ENCODE measurements at places on chromosomes 2 and 18.

- peak; percentile 50 for DNase-seq
Measured at GRCh38 chr2:26269571-26270158, 24.9 kb downstream of the HADHB start.

GRCh38 chr2:196247976-196248280 is 76.5 kb upstream of the STK17B start:
- DNase-seq, result no peak

DNA sequence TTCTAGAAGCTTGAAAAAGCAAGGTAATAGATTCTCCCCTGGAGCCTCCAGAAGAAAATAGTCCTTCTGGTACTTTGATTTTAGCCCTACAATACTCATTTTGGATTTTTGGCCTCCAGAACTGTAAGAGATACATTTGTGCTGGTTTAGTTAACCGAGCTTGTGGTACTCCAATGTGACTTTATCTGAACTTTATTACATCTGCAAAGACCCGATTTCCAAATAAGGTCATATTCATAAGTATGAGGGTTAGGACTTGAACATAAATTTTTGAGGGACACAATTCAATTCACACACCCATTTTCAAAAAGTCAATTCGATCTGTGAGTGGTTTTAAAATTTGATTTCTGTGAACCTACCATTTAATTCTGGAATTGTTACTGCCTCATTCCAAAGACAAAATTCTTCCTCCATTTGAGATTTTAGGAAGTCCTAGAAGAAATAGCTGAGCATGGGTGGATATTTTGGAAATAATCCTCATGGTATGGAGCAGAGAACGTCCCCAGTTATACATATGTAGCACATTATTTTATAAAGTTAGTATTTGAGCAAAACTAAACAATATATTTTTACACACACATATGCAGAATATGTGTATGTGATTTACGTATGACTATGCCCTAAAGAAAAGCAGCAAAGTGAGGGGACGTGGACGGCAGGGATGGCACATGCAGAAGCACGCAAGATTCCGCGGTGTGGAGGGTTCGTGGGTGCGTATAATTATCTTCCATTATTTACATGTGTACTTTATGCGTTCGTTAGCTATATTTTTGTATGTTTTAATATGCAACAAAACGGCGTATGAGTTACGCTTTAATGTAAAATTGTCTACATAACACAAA is 905 bp upstream of the NUP35 start:
- no peak for DNase-seq

- DNase-seq, result no peak
Measured at GRCh38 chr2:9439536-9439935, 16.1 kb downstream of the CPSF3 start.

- DNase-seq, result no peak
Measured at GRCh38 chr18:49582579-49582978, 20.7 kb downstream of the LIPG start.

- DNase-seq, result no peak
Measured at GRCh38 chr2:15638720-15639119, 47.1 kb downstream of the DDX1 start.

DNA sequence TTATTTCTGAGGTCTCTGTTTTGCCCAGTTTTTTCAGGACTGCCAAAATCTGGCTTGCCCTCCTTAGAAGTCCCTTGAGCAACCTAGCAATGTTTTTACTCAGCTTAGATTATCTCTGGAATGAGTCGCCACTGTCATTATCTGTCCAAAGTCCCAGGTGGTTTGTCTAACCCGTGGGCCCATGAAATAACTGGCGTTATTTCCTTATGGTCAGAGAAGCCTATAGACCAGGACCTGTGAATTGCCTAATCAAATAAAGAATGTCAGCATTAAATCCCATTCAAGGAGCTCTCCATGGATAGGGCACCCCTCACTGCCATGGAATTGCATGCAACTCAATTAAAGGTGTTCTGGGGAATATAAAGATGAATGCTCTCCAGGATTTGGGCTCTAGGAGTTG is 373.9 kb downstream of the SETBP1 start:
- DNase-seq, result no peak

DNA sequence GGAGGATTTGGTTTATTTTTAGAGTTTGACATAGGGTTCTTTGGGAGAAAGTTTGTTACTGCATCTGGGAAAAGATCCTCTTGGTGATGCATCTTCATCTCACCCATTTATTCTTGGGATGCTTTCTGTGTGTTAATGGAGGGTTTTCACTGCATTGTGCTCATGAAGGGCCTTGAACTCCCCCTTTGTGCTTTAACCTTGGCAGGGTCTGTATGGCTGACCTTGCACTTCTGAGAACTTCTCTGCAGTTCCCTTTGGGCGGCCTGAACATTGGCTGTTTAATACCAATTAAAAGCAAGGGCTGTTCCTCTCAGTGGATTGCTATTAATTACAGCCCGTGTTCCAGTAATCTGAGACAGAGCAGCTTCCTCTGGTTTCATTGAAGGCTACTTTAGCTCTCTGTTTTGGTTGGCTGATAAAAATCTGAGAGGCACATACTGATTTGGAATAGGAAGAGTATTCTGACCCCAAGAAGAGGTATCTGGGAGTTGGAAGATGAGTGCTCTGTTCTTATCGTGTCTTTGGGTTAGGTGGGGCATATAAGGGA is 37.5 kb downstream of the FMNL2 start:
- no peak for DNase-seq

DNA sequence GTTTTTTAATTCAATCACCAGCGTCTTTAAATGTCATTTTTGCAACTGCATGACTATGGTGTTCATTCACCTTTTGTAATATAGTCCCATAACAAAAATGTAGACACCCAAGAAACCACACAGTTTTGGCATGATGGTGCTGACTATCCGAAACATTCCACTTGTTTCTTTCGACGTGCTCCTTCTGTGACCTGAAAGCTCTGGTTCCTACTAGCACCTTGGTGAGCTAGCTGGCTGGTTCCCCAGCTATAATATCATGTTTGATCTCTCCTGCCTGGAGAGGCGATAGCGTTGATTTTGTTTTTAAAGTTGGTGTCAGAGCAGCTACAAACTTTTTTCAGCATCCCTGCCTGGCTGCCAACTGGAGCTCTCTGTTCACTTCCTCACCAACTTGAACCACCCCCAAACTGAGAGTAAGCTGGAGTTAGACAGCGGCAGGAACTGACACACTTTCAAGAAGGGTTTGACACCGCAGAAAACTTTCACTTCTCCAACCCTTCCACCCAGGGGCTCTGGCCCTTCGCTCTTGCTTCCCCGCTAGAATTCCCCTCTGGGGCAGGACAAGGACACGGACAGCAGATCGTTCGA is 1.1 kb downstream of the ATAD2B start:
- peak; percentile 86 for DNase-seq

- DNase-seq, result no peak
Measured at GRCh38 chr2:11371092-11371937, 26.9 kb upstream of the ROCK2 start.

DNA sequence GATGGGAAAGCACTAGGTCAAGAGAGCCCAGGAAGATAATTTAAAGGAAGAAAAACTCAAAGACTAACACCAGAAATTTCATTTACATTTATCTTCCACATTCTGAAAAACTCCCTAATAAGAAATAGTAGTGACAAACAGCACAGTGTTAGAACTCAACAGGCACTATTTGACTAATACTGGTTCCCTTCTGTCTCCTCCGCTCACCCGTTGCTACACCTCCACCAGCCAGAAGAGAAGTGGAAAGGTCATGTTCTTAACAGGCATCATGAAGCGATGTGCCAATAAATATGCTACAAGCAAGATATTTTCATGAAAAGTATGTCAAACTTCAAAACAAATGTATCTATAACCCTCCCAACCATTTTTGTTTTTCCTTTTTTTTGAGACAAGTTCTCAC is 5.7 kb downstream of the ROCK1 start:
- DNase-seq, result no peak

GRCh38 chr18:68494802-68495581 is 219.9 kb downstream of the TMX3 start:
- DNase-seq, result no peak

DNA sequence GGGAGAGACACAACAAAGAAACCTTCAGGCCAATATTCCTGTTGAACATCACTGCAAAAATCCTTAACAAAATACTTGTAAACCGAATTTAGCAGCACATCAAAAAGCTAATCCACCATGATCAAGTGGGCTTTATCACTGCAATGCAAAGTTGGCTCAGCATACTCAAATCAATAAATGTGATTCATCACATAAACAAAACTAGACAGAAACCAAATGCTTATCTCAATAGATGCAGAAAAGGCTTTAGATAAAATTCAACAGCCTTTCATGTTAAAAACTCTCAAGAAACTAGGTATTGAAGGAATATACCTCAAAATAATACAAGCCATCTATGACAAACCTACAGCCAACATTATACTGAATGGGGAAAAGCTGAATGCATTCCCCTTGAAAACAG is 20.6 kb downstream of the GTF2A1L start:
- no peak for DNase-seq

DNA sequence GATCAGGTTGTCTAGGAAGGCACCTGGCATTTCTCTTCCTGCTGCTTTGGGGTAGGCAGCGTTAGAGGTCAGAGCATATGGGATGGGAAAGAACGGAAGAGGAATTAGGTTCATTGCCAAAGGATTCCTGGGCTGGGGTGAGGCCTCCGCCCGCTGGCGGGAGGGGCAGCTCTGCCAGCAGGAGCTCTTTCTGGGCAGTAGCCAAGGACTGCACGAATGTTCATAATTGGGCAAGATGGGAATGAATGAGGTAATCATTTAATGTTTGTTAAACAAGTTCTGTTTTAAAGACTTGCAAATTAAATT is 253.9 kb downstream of the AGAP1 start:
- no peak for DNase-seq
